ENCODE measurements at places on chromosomes 5 and 9. TPM values are rescaled to one million over a fixed set of nuclear protein-coding genes. Genes with fewer than 3 reads are reported as not detected.

PCDHAC1 gene
- polyA plus RNA-seq: 0.53 TPM

NR2F1-AS1 gene
- polyA plus RNA-seq: 9.2 TPM

CMYA5 gene
- 0.42 TPM for polyA plus RNA-seq

PCDHB13 gene
- 1.1 TPM for polyA plus RNA-seq

ZNF366 gene
- not detected for polyA plus RNA-seq

WNK2 gene
- 61.7 TPM for polyA plus RNA-seq

FPGS gene
- polyA plus RNA-seq: 40.7 TPM

PALM2AKAP2 gene
- 2.5 TPM for polyA plus RNA-seq

CPLANE1 gene
- polyA plus RNA-seq: 2.4 TPM

RNF180 gene
- 2.0 TPM for polyA plus RNA-seq

ZNF879 gene
- polyA plus RNA-seq: 3.9 TPM

NAIF1 gene
- 4.0 TPM for polyA plus RNA-seq

SLC4A9 gene
- polyA plus RNA-seq: not detected

FBP2 gene
- polyA plus RNA-seq: not detected

B4GALT1 gene
- polyA plus RNA-seq: 7.0 TPM

MYOZ3 gene
- polyA plus RNA-seq: 12.7 TPM

FAM13B gene
- polyA plus RNA-seq: 12.9 TPM

PLEKHG4B gene
- 33.5 TPM for polyA plus RNA-seq

BARHL1 gene
- polyA plus RNA-seq: not detected

FOXD4 gene
- not detected for polyA plus RNA-seq

ENTPD8 gene
- polyA plus RNA-seq: 1.1 TPM

OR1N1 gene
- polyA plus RNA-seq: not detected

TCF7 gene
- polyA plus RNA-seq: 5.6 TPM

TAF1L gene
- polyA plus RNA-seq: not detected

PCDHB10 gene
- 1.7 TPM for polyA plus RNA-seq

PCDHA2 gene
- 1.3 TPM for polyA plus RNA-seq

CSF2 gene
- not detected for polyA plus RNA-seq

SLC27A6 gene
- 2.0 TPM for polyA plus RNA-seq

TMC1 gene
- polyA plus RNA-seq: 0.42 TPM

BAAT gene
- polyA plus RNA-seq: 0.08 TPM

MCIDAS gene
- not detected for polyA plus RNA-seq

SH3TC2 gene
- not detected for polyA plus RNA-seq

All from GM23338 (cell line).